ENCODE measurements at places on chromosomes 12 and 14.
A peak's percentile ranks its signal among the peaks of the same experiment; 100 is the strongest.

DNA sequence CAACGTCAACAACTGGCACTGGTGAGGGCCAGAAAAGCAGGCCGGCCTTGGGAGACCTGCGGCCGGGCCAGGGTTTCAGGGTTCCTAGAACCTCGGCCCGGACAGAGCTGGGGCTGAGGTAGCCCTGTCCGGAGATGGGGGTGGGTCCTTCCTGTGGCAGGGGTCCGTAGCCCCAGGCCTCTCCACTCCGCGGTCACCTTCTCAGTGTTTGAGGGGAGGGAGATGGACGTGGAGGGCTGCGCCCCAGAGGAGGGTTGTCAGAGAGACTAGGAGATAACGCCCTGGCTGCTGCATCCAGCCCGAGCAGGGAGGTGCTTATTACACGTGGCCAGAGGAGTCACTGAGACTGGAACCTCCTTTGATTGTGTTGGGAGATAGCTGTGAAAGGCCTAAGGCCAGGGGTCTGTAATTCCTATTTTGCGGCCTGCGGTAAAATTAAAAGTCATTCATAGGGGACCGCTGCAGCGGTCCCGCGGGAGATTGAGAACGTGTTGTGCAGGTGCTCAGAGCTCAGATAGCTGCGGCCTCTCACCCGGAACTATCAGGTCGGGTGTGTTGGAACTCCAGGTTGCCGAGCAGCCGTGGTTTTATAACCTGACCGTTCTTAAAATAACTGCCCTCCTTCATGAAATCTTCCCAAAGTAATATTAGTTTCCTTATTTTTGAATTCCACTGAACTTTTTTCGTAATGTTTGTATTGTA, 507 bp downstream of the AHSA1 start:
- no peak for DNase-seq

GRCh38 chr14:99637624-99638023, 7.3 kb upstream of the HHIPL1 start:
- no peak for DNase-seq

DNA sequence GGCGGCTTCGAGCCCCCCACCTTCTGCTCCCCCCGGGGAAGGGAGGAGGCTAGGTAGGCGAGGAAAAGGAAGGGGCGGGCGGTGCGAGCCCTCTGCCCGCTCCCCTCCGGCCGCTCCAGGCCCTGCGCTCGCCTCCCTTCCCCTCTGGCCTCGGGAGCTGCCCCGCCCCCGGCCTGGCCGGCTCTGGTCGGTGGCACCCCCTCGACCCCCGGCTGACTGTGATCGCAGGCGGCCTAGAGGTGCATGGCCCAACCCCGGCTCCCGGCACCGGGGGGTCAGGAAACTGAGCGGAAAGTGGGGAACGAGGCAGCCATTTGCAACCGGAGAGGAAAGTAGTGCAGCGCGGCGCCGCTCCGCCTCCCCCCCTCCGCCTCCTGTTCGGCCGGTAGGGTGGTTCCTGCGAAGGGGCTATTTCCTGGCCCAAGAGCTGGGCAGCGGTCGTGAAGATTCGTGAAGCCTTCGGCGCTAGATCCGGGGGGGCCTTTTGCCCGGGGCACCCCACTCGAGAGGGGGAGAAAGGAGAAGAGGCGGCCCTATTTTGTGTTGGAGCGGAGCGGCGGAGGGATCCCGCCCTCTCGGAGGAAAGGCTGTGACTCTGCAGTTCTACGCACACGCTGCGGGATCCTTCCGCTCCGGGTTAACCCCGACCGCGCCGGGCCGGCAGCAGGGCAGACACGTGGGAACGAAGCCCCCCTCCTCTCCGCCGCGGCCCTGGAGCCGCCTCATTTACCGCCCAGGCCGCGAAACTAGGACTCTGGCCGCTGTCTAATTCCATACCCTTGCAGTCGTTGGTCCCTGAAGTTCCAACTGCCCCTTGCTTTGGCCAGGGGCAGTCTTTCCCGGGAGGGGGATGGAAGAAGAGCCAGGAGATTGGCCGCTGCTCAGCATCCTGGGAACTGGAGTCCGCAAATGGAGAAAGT, at the start of gene KMT2D:
Gene KMT2D (minus strand): TSS at position 558 of the 920 bp plus-strand sequence. CDS start 5,470 bp downstream, outside the sequence.
- DNase-seq, result peak; percentile 96

DNA sequence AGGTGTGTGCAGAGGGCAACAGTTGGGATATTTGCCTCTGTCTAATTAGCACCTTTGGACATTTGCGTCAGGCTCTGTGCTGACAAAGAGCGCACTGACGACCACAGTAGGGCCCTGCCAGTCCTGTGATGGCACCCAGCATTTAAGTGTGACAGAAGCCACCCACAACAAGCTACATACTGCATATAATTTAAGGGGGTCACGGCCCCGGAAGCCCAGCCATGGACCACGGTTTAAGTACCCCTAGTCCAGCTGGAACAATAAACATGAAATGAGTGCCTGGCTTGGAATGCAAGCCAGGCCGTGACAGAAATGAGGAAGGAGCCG, 16.8 kb upstream of the DYNC1H1 start:
- no peak for DNase-seq

- peak; percentile 65 for DNase-seq
Measured at GRCh38 chr12:7439579-7440505, 4.1 kb downstream of the CD163L1 start.

DNA sequence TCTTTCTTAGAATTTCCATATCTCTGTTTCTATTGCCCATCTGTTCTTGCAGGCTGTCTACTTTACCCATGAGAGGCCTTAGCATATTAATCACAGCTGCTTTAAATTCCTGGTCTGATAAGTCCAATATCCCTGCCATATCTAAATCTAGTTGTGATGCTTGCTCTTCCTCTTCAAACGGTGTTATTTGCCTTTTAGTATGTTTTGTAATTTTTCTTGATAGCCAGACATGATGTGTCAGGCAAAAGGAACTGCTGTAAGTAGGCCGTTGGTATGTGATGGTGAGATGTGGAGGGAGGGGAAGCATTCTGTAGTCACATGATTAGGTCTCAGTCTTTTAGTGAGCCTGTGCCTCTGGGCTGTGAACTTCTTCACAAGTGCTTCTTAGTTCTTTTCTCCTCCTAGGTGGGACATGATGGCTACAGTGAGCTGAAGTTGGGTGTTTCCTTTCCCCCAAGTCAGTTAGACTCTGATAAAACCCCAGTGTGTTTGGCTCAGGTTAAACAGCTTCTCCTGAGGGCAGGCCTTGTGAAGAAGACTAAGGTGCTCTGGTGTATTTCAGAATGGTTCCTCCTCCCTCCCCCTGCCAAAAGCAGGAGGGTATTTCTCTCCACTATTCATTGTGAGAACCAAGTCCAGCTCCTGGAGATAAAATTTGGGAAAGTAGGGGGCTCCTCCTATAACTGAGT, 195.9 kb upstream of the PARP11 start:
- no peak for DNase-seq

DNA sequence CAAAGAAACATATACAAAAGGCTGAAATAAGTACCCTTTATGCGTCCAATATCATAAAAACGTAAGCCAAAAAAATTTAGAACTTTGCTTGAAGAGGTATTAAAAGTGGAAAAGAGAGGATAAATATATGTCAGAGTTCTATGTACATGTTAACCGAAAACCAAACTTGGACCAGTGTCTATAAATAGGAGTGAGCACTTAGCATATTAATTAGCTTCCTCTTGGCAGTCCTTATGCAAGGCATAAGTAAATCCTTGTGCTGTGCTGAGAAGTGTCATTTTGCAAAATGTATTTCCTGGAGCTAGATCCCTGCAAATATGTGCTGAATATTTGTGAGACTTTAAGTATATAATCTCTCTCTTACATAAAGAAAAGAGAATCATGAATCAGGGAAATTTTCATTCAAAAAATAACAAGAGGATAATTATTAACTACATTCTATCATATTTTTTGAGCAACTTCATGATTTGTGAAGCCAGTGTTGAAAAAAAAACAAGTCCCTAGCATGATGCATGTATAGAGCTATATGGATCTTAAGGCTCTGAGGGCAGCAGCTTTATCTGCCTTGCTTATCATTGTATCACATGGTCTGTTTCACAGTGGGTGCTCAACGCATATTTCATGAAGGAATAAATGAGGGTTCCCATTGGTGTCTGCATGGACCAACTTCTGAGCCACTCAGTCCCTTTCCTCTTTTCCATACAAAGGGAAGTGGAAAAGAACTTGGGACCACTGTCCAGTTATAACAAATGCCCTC, 326.1 kb downstream of the PDZRN4 start:
- no peak for DNase-seq

DNA sequence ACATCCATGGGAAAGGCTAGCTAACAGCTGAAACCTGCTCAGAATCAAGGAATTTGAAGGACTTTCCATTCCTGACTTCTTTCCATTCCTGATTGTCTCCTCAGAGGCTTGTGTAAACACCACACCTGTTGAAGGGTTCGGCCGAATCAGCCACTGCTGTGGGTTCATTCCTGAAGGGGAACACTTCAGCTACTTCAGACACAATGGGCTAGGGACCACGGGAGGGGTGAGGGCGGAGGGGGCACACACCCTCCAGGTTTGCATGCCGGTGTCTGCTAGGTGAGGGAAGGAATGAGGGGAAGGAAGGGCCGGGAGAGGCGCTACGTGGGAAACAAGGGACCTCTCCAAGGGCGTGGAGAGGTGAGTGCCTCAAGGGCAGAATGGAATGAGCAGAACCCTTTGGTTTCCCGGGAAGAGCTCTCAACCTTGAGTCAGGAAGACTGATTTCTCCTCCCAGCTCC, 1.3 kb downstream of the GPRC5A start:
- DNase-seq, result no peak

GRCh38 chr12:121241156-121241970, 31.4 kb downstream of the P2RX4 start:
- DNase-seq, result no peak

DNA sequence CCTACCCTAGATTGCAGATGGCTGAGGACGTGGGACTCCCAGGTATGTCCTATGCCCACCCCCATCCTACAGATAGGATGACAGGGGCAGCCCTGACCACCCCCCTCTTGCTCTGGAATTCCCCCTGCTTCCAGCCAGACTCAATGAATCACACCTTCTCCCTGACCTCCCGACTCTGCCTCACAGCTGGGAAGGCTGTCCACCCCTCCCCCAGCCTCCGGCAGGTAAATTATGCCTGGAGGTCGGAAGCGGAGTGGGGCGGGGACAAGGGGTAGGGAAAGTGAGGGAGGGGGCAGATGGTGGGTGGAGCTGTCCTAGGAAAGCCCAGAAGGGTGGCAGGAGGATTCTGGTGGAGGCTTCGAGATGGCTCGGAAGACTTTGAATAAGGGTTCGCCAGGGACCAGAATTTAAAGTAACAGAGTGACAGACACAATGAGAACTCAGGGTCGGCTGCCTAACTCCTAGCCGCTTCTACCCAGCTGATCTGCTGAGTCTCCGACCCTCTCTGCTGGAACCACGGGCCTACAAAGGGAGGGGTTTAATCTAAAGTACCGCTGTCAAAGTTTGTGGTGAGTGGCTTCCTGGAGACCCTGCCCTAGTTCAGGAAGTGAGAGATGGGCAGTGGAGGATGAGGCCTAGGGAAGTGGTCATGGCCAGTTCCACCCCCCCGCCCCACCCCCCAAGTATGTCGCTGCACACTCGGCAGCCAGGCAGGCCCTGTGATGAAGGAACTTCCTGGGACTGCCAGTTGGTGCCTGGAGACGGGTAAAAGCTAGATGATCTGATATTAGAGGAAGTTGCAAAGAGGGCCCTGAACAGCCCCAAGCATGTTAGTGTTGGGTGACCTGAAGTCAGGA, 4.2 kb downstream of the PLEKHG3 start:
- DNase-seq, result peak; percentile 90

- DNase-seq, result no peak
Measured at GRCh38 chr12:3122841-3123678, 45.9 kb downstream of the TSPAN9 start.

DNA sequence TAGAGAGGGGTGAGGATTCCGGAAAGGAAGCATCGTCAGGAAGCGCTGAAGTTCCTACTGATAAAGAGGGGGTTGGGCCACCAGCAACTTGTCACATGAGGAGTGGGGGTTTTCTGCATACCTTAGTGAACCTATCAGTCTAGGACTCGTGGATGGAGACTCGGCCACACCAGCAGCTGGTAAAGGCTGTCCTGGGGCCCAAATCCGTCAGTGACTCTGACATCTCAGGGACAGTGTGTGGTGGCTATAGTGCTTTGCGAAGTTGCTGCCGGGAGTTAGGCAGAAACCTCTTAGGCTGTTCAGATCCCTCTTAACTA, 16.4 kb downstream of the RNASE2 start:
- DNase-seq, result no peak

DNA sequence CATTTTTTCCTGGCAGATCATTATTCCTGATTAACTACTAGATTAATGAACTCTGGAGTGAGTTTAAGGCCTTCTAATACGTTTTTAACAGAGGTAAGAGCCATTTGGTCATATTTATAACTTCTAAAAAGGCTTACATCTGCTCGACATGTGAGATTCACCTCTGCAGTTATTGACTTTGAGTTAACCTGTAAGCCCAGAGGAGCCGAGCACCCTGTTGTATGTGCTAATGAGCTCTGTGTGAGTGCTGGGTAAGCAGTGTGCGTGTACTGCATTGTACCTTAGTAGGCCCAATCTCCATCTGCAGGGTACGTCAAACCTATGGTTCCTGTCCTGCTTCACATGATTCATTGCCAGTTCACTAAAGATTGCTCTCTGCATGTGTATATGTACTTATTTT, 18.9 kb downstream of the SLC4A8 start:
- DNase-seq, result no peak

GRCh38 chr12:5921027-5921909, 23.8 kb downstream of the ANO2 start:
- no peak for DNase-seq

- no peak for DNase-seq
Measured at GRCh38 chr12:12990700-12991468, 9.2 kb downstream of the HEBP1 start.

GRCh38 chr14:83894568-83894967, 1635.4 kb upstream of the FLRT2 start:
- no peak for DNase-seq

DNA sequence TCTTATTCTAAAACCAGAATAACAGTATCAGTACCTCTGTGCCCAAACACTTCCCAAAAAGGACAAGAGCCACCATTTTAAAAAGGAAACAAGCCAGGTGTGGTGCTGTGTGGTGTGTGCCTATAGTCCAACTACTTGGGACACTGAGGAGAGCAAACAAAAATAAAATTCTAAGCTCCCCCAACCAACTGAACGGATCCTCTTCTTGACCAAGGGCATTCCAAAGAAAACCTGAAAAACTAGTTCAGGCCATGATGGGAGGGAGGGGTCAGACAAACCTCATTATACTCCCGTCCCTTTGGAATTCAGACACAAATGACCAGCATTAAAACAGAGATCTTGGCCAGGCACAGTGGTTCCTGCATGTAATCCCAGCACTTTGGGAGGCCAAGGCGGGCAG, 20.5 kb downstream of the SLC11A2 start:
- DNase-seq, result no peak
